Muscle of back (tissue), 13 donors: ENCODE measurements at places on chromosomes 16 and 17.

DNA sequence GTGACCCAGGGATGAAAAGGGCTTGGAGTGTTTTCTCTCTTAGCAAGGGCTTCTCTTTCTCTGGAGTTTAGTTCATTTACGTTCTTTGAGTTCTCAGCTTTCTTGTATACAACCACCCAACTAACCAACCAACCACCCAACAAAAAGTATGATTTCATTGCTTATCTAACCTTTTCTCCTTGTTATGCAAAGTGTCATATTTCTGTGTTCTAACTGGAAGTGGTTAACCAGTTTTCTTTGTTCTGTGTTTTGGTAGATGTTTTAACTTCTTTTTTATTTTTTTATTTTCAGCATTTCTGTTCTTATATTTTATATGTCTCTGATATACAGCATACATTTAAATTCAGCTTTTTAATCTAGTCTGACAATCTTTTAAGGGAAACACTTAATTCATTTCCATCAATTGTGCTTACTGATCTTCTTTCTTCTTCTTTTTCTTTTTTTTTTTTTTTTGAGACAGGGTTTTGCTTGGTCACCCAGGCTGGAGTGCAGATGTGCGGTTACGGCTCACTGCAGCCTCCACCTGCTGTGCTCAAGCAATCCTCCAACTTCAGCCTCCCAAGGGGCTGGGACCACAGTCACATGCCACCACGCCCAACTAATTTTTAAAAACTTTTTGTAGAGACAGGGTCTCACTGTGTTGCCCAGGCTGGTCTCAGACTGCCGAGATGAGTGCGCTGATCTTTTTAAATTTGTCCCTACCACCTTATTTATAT is 29.6 kb downstream of the NLK start:
- no peak for DNase-seq

DNA sequence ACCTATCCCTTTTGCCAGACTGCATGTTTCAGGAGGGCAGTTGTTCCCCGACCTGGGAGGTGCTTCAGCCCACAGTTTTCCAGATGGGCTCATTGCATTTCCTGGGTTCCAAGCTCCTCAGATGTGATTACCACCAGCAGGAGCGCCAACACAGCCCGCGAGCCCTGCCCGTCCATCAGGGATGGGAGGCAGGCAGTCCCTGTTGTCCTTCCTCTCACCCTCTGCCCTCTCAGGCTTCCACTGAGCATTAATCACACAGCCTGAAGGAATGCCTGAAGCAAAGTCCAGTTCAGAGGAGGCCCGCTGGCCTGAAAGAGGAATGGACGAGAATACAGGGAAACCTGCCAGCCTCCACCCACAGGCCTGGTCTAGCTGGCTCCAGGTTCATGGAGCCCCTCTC is 256.3 kb upstream of the SDK2 start:
- DNase-seq = no peak

GRCh38 chr16:54459509-54460262 is 173.1 kb upstream of the IRX3 start:
- no peak for DNase-seq

DNA sequence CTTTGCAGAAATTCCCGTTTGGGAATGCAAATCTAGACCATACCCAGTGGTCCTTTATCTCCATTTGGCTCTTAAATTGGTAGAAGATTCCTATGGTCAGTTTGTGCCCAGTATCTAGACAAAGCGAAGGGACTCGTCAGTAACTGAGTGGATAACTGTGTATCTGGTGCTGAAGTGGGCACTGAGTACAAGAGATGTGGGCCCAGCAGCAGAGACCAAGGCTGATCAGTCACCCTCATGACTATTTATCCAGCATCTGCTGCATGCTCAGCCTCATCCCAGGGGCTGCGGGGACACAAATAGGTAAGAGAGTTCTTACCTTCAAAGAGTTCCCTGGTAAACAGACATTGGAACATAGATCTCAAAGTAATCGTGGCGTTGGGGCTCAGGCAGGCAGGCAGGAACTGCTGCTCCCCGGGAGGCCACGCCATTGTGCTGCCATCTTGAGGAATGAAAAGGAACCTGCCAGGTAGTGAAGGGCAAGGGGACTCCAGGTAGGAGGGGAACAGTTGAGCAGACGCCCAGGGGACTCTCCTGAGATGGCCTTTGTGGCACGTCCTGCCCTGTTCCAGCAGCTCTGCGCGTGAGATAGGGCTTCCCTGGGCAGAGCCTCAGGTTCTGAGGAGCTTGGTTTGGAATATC is 10.3 kb downstream of the NT5M start:
- no peak for DNase-seq

GRCh38 chr16:71840052-71840451 is 5.7 kb upstream of the ATXN1L start:
- DNase-seq = no peak

DNA sequence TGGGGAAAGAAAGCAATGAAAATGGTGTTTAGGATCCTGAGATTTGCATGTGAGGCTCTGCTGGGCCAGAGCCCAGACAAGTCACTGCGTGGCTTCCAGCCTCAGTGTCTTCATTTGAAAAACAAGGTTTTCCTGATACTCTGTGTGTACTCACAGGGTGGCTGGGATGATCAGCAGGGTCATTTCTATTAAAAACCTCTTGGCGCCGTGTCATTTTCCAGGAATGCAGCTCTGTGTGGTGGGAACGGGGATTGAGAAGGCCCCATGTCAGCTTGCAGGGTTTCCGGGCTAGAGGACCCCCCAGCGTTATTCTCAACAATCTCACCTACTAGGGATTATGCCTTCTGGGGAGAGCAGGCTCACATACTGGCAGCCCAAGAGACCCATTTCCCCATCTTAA is 73.5 kb downstream of the FOXL1 start:
- no peak for DNase-seq
